SK-N-SH (cell line): ENCODE measurements at places on chromosomes 1 and 21. TPM values are rescaled to one million over a fixed set of nuclear protein-coding genes. Genes with fewer than 3 reads are reported as not detected.

WDR3 gene
- polyA plus RNA-seq, result 26.9 and 37.4 TPM in 2 replicates

CELA3A gene
- not detected in 2 replicates for polyA plus RNA-seq

HTR6 gene
- 0.05 and 0.10 TPM in 2 replicates for polyA plus RNA-seq

DNA sequence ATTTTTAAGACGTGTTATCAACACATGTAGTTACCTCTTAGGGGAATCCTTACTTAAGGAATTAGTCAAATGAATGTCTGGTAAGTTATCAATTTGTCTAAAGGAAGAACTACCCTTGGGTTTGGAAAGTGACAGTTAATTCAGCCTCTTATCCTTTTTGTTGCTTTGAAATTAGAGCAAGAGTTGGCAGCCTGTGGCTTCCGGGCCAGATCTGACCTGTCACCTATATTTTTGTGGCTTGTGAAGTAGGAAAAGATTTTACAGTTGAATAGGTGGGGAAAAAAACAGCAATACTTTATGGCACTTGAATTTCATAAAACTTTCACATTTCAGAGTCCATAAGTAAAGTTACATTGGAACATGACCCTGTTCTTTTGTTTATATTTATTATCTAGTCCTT lies 5.5 kb downstream of the MRPS6 start:
- no peak overlapping the region for H3K4me3 ChIP-seq
- peaks cover 47% of the 10 kb centered on the region for H3K4me1 ChIP-seq
- DNase-seq, result no peak

DNA sequence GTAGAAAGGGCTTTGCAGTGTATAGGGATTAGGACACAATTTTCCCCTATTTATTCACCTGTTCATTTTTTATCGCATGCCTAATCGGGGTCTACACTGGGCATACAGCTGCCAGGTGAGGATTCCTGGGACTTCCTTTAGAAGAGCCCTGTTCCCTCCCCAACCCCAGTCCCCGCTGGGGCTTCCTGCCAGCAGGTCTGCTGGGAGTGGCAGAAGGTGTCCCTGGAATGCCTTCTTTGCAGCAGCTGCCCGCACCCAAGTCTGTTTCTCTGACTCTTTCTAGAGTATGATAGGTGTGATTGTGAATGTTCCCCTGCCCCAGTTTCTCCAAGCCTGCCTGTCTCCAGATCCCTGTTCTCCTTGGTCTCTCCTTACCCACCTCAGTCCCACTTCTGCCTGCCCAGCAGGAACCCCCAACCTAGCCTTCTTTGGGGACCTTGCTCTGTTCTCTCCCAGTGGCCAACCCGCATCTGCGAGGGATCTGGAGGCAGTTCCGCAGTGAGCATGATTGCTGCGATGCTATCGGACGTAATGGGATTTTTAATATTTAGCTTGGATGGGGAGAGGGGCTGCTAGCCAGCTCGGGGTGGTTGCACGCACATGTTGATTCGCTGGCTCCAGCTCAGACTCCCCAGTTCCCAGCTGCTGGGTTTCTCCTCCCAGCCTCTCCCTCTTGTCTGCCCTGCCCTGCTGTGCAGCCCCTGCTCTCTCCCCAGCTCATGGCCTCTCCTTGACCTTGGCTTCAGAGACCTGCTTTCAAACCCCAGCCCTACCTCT lies 79.8 kb downstream of the EPHB2 start:
- H3K27ac ChIP-seq, result no peak overlapping the region
- DNase-seq, result peak; percentile 90
- peaks cover 7% of the 10 kb centered on the region for H3K36me3 ChIP-seq
- no peak overlapping the region for H3K4me3 ChIP-seq

DNA sequence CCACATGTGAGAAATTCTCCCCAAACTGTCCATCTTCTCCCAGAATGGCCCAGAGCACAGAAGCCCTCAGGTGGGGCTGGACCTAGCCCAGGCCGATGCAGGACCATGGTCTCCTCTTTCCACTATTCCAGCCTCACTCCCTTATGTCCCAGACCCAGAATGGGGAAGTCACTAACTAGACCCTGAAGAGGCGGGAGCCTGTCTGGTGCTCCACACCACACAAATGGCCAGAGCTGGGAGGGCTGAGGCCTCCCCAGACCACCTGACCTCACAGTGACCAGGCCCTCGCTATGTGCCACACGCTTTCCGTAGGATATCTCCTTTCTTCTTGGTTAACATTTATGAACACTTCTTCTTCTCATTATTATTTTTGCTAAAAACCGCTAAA lies 54.9 kb upstream of the EDN2 start:
- no peak for DNase-seq
- H3K27ac ChIP-seq, result no peak overlapping the region
- no peaks in the 10 kb centered on the region for H3K36me3 ChIP-seq
- no peak overlapping the region for H3K4me3 ChIP-seq

- no peaks in the 10 kb centered on the region for H3K27me3 ChIP-seq
- no peaks in the 10 kb centered on the region for H3K36me3 ChIP-seq
- DNase-seq, result no peak
- H3K27ac ChIP-seq, result no peak overlapping the region
Measured at GRCh38 chr1:1100296-1100695, 15.6 kb downstream of the C1orf159 start.

DNA sequence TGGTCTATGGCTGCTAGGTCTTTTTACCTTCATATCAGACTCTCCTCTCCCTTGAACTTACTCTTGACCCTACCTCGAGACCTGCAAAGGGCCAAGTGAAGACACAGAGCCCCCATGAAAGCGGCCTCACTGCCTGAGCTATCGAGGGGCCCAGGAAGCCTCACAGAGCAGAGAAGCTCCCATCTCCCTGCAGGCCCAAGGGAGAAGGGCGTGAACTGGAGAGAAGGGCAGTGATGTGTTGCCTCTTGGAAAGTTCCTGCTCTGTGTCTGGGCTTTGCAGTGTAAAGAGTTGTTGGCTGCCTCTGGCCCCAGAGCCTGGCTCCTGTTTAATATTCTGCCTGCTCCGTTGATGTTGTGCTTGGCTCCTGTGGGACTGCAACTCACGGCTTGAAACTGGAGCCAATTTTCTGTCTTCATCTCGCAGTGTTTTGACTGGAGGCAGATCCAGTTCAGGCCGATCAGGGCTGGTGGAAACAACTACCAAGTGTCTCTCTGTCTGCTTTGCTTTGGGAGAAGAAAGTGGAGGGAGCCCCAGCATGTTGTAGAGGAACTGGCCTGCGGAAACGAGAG lies 4.3 kb downstream of the SERTAD4 start:
- H3K27me3 ChIP-seq, result no peaks in the 10 kb centered on the region
- peaks cover 23% of the 10 kb centered on the region for H3K36me3 ChIP-seq
- no peak overlapping the region for H3K4me3 ChIP-seq
- H3K27ac ChIP-seq, result peak overlapping the region; percentile 36; the same call in 1 of the 2 replicates
- DNase-seq, result no peak
- H3K4me1 ChIP-seq, result peaks cover 46% of the 10 kb centered on the region

GRCh38 chr1:203480525-203481084 lies 5.0 kb downstream of the PRELP start:
- peaks cover 11% of the 10 kb centered on the region; the same call in 1 of the 2 replicates for H3K4me1 ChIP-seq
- H3K27me3 ChIP-seq, result no peaks in the 10 kb centered on the region
- peak overlapping the region; percentile 79 for H3K27ac ChIP-seq

DNA sequence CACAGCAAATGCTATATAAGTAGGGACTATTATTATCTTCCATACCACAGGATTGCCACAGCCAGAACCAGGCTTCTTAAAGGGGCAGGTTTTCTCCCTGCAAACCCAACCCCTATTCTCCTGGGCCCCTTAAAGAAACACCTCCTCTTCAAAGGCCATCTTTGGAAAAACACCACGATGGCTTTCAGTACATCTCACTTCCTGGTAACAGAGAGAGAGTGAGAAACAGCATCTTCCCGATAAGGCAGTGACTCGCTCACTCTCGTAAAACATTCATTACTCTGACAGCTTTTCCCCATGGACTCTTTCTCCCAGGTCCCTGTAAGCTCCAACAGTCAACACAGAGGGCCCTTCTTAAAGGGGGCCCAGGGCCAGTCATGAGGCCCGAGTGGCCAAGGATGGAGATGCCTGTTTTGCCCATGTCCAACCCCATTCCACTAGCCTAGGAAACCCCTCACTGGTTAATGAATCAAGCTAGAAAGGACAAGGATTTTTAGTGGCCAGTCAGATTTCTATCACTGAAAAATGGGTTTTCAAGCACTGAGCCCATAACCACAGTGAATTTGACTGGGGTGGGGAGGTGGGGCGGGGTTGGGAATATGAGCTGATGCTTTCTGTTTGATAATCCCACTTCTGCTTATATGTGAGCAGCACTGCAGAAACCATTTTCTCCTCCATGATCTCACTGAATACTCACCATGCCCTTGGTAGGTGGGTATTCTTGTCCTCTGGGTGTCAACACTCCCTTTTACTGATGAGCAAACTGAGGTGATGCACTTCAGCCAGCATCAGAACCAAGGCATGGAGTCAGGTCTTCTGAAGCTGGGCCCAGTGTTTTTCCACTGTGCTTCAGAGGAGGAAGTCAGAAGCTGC lies 3.6 kb upstream of the NAV1 start:
- no peaks in the 10 kb centered on the region for H3K27me3 ChIP-seq
- H3K27ac ChIP-seq, result peak overlapping the region; percentile 51
- no peaks in the 10 kb centered on the region for H3K36me3 ChIP-seq
- peak overlapping the region; percentile 24; the same call in 1 of the 2 replicates for H3K4me3 ChIP-seq

DNA sequence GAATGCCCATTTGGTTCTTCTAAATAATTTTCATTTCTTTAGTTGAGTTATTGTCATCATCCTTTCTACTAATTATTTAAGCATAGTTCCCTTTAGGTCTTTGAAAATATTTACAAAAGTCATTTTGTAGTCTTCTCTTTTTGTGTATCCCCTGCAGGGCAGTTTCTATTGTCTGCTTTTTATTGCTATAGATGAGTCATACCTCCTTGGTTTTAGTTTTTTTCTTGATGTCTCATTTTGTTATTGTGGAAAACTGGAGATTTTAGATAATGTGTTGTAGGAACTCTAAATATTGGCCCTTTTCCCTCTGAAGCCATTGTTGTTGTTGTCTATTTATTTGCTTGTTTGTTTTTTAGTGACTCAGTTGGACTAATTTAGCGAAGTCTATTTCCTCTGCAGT lies 387.9 kb downstream of the NUF2 start:
- no peaks in the 10 kb centered on the region for H3K4me1 ChIP-seq
- H3K4me3 ChIP-seq, result no peak overlapping the region
- H3K36me3 ChIP-seq, result no peaks in the 10 kb centered on the region
- no peak for DNase-seq
- H3K27me3 ChIP-seq, result no peaks in the 10 kb centered on the region
- no peak overlapping the region for H3K27ac ChIP-seq

GRCh38 chr1:156970017-156970416 lies 49.6 kb downstream of the LRRC71 start:
- no peak overlapping the region for H3K4me3 ChIP-seq
- no peak overlapping the region for H3K27ac ChIP-seq

DNA sequence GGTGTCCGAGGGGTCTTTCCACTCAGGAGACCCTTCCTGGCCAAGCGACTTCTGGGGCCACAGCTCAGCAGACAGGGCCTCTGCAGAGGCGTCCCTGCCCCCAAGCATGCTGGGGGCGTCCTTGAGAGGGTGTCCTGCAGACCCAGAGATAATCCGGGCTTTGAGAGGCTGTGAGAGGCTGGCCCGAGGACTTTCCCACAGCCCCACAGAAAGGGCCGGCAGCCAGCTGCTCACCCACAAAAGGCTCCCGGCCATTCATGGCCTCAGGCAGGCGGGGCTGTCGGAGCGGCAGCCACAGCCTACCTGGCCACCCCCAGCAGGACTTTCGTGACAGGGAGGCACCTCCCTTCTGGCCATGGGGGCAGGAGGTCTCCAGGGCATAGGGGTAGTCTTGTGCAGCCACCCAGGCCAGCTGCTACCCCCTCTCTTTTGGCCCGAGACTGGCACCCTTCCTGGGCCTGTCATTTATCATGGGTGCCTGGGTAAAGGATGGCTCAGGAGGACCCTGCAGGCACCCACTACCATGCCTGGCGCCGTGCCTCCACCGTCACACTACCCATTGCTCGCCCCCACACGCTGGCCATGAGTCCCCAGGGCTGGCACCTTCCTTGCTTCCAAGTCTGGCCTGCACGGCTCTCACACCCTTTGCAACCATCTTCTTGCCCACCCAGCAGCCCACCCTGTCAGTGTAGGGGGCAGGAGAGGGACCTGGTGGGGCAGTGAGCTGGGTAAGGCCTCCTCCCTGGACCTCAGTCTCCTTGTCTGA lies 11.1 kb upstream of the TNFRSF14 start:
- no peaks in the 10 kb centered on the region for H3K36me3 ChIP-seq
- no peak for DNase-seq
- H3K27me3 ChIP-seq, result no peaks in the 10 kb centered on the region
- no peak overlapping the region for H3K4me3 ChIP-seq
- no peak overlapping the region for H3K27ac ChIP-seq

- no peak overlapping the region for H3K27ac ChIP-seq
- H3K4me1 ChIP-seq, result no peaks in the 10 kb centered on the region
- H3K36me3 ChIP-seq, result no peaks in the 10 kb centered on the region
- DNase-seq, result no peak
- no peak overlapping the region for H3K4me3 ChIP-seq
Measured at GRCh38 chr21:41478319-41479177, 29.4 kb downstream of the TMPRSS2 start.

GRCh38 chr21:20266441-20266710 lies 731.8 kb upstream of the NCAM2 start:
- H3K27me3 ChIP-seq, result no peaks in the 10 kb centered on the region
- no peaks in the 10 kb centered on the region for H3K4me1 ChIP-seq

DNA sequence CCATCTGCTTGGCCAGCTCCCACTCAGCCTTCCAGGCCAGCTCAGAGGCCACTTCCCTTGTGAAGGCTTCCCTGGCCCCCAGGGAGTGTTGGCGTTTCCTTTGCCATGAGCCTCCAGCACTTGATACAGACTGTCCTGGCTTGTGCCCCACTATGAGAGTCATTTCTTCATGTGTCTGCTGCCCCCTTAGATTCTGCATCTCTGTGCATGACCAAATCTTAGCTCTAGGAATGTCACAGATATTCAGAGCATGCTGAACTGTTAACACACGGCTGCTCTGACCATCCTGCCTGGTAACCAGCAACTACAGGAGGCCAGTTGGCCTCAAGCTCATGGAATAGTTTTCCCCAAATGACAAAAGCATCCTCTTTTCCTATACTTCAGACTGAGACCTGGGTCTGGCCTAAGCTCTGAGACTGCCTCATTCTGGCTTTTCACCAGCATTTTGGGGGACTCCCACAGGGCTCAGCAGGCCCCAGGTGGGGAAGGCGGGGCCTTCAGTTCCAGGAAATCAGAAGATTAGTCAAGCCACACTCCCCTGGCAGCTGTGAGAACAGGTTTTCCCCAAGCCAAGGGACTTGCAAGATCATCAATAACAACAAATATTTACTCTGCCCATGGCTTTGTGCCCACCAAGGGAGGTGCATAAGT lies 182.6 kb upstream of the EDN2 start:
- no peaks in the 10 kb centered on the region for H3K36me3 ChIP-seq
- no peak overlapping the region for H3K4me3 ChIP-seq
- DNase-seq, result no peak
- H3K27ac ChIP-seq, result no peak overlapping the region
- no peaks in the 10 kb centered on the region for H3K27me3 ChIP-seq

- no peak for DNase-seq
- peak overlapping the region; percentile 98 for H3K4me3 ChIP-seq
- no peaks in the 10 kb centered on the region for H3K36me3 ChIP-seq
- no peaks in the 10 kb centered on the region for H3K27me3 ChIP-seq
- peaks cover 3% of the 10 kb centered on the region; the same call in 1 of the 2 replicates for H3K4me1 ChIP-seq
Measured at GRCh38 chr1:15833069-15833679, 14.3 kb upstream of the SPEN start.
